Activated CD4-positive, alpha-beta T cell treated with anti-CD3 and anti-CD28 coated beads, Interleukin-2, amount 50 U/mL, for 1 hour (primary cell): ENCODE measurements at places on chromosomes 6 and 20.
A peak's percentile ranks its signal among the peaks of the same experiment; 100 is the strongest.

GRCh38 chr6:34792605-34793500 lies 970 bp downstream of the BLTP3A start:
- DNase-seq: no peak

GRCh38 chr6:6218759-6219085 lies 101.7 kb downstream of the F13A1 start:
- DNase-seq: no peak

DNA sequence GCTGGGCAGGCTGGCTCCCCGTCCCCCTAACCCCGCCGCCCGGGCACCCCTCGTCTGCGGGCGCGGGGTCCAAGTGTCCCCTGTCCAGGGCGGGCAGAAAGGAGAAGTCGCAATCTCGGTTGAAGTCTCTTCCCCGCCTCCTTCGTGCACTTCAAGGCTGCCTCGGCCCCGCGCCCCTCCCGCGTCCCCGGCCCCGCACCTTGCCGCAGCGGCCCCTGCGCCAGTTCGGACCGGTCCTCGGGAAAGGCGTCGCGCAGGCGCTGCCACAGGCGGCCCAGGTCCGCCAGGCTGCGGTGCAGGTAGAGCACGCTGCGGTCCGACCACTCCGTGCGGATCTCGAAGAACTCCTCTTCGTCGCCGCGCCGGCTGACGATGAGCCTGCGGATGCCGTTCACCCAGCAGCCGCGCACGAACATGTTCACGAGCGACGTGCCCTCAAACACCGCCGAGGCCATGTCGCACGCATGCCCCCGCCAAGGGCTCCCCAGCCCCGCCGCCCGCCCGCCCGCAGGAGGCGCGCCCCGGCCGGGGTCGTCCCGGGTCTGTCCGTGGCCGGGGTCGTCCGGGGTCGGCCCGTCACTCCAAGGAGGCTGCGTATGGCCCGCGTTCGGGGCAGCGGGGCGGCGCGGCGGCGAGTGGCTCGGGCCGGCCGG lies at the start of gene PXDC1:
Gene PXDC1 (minus strand): TSS at position 637 of the 653 bp plus-strand sequence. CDS start 182 bp downstream, at position 455.
- DNase-seq: peak; percentile 30

DNA sequence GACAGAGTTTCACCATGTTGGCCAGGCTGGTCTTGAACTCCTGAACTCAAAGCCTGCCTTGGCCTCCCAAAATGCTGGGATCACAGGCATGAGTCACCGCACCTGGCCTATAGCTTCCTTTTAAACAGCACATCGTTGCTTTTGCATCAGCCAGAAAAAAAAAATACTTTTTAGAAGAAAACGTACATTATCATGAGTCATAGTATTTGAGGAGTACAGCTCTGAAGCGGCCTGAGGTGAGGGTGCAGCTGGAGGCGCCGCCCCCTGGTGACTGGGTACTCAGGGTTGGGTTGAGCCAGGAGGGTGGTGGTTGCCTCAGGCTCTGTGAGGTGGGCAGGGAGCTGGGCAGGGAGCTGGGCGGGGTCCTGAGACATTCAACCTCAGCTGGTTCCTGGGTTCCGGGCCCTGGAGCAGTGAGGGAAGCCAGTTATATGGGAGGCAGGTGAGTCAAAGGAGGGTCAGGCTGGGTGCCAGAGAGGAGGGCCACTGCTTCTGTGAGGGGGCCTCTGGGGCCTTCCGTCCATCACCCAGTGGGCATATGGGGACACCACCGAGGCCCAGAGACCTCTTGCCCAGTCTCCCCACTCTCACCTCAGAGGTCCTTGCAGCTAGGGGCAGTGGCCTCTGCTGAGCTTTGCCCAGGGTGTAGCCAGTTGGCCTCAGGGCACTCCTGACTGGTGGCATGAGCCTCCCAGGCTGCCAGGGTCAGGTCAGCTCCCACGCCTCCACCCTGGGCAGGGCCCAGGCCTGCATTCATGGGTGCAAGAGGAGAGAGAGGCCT lies 11.7 kb upstream of the ID1 start:
- DNase-seq: no peak

GRCh38 chr20:17524560-17524959 lies 6.6 kb downstream of the BFSP1 start:
- no peak for DNase-seq

GRCh38 chr6:36576578-36576977 lies 17.6 kb upstream of the SRSF3 start:
- no peak for DNase-seq

DNA sequence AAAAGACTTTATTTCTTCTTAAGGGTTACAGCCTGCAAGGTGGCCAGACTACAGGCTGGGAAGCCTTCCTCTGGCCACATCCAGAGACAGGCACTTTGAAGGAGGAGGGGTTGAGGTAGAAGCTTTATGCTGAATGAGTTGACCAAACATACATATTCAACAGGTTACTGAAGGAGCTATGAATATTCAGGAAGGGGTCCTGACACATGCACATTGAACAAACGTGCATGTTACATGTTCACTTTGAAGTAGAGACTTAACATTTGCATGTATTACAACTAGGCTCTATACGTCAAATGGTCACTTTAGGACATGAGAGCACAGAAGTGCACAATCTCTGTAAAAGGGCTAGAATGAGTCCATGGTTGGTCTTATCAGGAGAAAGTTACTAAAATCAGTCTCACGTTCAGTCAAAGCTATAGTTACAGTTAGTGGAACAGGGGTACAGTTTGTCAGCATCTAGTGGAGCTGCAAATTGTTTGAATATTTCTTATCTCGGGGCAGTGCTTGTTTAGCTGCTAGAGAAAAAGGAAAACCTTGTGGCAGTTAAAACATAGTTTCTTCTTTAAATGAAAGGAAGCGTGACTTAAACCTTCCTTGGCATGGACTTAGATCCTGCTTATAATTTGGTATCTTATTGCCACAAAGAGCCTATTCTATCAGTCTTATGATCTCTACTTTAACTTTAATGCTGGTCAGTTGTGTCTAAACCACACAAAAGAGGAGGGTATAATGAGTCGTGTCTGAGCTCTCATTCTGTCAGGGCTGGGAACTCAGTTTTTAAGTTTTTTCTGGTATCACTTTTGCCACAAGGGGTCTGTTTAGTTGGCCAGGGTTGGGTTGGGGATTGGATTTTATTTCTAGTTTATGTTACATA lies 4.6 kb upstream of the ZSCAN9 start:
- DNase-seq: no peak

DNA sequence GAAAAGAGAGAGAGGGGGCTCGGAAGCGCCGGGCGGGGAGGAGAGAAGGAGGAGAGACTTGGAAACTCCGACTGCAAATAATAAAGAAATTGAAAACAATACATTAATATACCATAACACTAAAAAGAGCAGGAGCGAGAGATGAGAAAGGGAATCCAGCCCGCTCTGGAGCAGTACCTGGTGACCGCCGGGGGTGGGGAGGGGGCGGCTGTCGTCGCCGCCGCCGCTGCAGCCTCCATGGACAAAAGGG lies 338 bp downstream of the E2F3 start:
- DNase-seq: no peak

- DNase-seq: no peak
These were observed 28.0 kb downstream of the OPN5 start for GRCh38 chr6:47809873-47810272.

GRCh38 chr6:160274871-160275510 lies 16.4 kb upstream of the SLC22A2 start:
- no peak for DNase-seq

- DNase-seq: no peak
These were observed 93.0 kb upstream of the HDAC2 start for GRCh38 chr6:114063956-114064355.

- no peak for DNase-seq
These were observed 134.2 kb upstream of the LRFN2 start for GRCh38 chr6:40721271-40721952.

GRCh38 chr6:156347246-156347645 lies 429.9 kb upstream of the ARID1B start:
- no peak for DNase-seq

DNA sequence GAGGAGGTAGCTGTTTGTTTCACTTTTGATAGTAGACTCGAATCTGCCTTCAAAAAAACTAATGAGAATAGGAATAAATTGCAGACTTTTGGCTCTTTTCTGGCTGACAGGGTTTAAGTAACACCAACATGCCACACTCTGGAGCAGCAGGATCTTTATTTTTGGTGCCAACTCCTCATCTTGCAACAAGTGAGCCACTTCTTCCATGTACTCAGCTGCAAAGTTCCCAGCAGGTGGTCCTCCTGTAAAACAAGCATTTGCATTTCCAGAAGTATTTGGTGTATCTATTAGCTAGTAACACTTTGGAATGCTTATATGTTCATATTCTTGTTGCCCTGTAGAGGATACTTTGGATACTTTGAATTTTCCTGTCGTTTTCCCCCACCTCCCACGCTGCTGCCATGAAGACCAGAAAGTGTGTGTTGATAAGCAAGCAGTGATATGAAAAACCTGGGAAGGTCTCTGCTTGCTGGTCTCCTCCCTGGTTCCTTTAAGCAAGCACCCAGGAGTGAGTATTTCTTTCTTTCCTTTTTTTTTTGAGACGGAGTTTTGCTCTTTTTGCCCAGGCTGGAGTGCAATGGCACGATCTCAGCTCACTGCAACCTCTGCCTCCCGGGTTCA lies 1.0 kb downstream of the ARMH2 start:
- no peak for DNase-seq

GRCh38 chr6:47592131-47592840 lies 106.1 kb upstream of the ADGRF4 start:
- DNase-seq: no peak

GRCh38 chr6:20644667-20645370 lies 110.6 kb downstream of the CDKAL1 start:
- DNase-seq: no peak

DNA sequence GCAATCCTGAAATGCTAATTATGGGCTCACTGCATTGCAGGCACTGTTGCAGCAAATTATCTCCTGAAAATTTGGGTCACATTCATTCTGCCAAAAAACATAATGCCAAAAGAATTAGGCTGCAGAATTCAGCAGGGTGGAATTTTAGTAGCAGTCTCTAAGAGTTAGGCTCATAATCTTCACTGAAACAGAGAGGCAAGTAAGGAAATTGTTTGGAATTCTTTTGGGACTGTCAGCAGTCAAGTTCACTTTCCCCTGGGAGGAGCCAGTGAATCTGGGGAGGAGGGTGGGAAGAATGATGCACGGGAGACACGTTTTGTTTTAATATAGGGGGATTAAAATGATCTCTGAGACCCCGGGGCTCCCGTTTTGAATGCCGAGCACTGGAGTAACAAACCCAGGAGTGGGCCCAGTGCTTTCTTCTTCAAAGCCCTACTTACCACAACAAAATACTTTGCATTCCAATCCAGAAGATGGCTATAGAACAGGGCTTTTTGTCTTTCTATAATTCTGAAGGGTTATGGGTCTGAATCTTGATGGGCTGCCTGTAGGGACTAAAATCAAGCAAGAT lies 44.7 kb downstream of the SOBP start:
- no peak for DNase-seq

DNA sequence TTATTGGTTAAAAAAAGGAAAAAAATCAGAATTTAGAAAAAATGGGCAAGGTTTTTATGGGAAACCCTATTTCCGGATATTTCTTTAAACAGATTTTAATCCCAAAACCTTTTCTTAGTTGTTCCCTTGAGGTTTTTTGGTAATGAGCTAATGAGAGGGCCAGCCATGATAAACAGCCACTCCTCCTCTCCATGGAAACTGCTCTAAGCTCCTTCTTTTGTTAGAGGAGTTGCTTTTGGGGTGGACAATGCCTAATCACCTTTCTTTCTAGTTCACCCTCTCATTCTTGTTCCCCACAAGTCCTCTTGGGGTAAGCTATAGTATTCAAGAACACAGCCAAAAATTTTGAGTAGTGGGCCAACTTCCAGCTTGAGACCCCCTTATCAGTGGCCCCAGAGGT lies 105.0 kb upstream of the FAM184A start:
- no peak for DNase-seq

DNA sequence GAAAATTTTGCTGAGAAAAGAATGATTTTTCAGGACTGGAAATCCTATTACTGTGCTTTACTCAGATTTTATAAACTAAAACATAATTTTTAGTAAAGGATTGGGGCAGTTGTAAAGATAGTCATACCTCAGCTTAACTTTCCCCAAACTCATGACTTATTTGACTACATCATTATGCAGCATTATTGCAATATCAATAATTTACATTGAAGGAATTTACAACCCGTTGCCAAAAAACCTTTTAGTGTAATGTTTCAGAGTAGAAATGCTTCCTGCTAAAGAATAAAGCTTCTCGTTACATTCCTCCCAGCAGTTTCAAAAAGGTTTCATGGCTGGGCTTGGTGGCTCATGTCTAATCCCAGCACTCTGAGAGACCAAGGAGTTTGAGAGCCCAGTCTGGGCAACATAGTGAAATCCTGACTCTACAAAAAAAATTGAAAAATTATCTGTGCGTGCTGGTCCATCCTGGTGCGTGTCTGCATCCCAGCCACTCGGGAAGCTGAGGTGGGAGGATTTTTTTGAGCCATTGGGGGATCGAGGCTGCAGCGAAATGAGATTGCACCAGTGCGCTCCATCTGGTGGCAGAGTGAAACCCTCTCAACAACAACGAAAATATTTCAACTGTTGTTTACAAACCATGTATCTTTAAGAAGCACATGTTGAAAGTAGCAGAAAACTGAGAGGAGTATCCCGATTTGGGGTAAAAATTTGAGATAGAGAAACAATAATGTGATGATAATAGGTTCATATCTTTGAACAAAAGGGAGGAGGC lies 4.4 kb downstream of the AMD1 start:
- peak; percentile 20 for DNase-seq

DNA sequence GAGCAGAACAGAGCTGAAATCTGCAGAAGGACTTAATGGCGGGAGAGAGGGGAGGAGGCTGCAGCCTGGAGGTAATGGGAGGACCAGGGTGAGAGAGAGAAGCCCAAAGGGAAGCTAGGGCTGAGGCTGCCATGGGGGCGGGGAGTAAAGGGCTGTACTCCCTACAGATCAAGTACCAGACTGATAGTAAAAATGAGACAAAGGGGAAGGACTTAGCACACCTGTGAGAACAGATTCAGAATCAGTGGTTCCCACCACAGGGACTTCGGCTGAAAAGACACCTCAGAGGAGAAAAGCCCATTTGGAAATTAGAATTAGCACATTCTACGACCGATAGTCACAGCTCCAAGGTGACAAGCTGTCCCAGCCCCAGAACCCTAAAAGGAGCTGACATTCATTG lies 6.4 kb upstream of the TBXT start:
- DNase-seq: no peak

DNA sequence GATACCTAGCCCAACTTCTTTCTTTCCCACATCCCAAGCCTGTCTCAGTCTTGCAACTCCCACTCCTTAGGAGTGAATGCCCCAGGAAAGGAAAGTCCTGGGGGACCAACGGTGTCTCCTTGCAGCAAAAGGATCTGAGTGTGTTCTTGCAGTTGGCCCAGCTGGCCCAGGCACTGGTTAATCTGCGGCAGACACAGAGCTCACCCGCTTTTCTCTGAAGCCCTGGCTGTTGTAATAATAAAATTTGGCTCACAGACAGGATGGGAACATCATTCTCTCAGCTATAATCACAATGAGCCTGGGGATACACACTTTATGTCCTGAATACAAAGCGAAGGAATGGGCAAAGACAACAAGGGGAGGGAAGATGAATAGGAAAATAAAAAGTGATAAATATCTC lies 287.0 kb upstream of the PRND start:
- no peak for DNase-seq

DNA sequence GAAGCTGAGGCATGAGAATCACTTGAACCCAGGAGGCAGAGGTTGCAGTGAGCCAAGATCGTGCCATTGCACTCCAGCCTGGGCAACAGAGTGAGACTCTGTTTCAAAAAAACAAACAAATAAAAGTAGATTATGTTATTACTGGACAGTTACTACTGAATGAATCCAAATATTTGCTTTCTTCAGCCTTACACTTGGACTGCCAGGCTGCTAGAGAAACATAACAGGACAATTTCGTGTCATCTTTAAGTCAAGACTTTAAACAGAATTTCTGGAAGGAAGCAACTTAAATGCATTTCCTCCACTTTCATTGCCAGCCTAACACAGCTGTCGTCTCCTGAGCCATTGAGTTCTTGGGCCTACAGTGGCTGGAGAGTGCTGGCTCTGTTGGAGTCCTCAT lies 42.0 kb upstream of the PRIM2 start:
- no peak for DNase-seq
